ENCODE measurements at places on chromosomes 5 and 9.

DNA sequence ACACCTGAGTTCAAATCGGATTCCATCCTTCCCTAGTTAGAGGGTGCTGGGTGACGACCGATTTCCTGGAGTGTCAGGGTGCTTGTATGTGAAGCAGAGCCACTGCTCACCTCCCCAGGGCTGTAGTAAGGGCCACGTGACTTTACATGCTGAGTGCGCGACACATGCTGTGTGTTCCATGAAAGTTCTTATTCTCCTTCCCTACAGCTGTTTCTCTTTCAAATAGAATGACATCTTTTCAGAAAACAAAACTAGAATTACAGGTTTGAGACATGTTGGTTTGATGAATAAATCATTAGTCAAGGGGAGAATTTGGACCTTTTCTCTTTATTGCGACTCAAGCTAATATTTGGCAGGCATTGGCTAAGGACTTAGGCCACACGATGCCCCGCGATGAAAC lies 113.1 kb downstream of the JMY start:
- DNase-seq: no peak

GRCh38 chr5:87361536-87362213 lies 51.1 kb downstream of the CCNH start:
- DNase-seq: no peak

DNA sequence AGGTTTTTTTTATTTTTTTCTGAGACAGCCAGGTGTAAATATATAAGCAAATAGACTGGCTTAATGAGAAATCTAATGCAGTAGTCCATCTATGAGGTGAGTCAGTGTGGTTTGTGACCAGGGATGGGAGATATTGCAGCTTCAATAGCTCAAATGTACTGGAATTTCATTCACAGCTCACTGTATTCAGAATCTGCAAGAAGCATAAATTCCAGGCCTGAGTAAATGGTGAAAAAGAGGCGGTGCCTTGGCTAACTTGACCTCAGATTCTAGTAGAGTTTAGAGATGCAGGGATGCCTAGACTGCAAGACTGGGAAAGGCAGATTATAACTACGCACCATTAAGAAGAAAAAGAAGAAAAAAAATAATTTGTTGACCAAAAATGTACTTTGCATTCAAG lies 151.9 kb upstream of the SMC2 start:
- no peak for DNase-seq

- DNase-seq: no peak
These were observed 271.6 kb upstream of the NUDT12 start for GRCh38 chr5:103834216-103834615.

GRCh38 chr5:59503220-59503619 lies 390.3 kb downstream of the PDE4D start:
- DNase-seq: no peak

DNA sequence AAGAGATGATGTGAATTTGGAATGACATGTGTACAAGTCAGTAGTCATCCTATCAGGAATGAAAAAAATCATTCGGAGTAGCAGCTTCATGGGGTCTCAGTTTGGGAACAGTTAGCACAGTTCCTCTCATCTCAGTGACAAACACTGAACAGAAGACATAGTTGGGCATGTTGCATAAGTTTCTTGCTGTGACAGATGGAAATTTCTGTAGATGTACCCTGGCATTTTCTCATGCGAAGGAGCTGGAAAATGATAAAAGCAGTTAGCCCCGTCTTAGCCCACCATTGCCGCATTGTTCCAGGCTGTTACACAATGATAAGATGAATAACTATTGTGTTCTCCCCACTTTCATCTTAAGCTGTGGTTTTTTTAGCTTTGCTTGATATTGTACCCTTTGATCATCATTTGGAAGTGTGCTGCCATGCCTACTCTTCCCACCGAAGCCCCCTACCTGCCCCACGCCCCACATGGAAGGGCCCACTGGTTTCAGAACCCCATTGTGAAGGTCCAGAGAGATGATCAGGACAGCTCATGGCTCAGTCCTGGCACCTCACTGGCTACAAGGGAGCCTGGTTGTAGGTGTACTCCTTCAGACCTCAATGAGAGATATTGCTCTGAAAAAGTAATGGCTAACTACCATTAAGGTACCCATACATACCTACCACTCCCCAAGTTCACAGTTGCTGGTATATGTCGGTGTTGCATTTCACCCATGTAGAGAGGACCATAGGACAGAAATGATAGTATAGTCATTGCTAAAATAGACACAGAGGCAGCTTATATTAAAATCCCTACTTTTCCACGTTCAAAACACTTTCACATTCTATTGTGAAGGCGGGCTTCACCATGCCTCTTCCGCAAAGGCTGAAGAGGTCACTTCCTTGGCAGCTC lies 38.8 kb downstream of the SFXN1 start:
- DNase-seq: no peak

- DNase-seq: no peak
These were observed 114.0 kb downstream of the NSG2 start for GRCh38 chr5:174159327-174160114.
